ENCODE measurements at places on chromosomes 16 and 17. TPM values are rescaled to one million over a fixed set of nuclear protein-coding genes. Genes with fewer than 3 reads are reported as not detected.
A peak's percentile ranks its signal among the peaks of the same experiment; 100 is the strongest.

CIITA gene
- 11.0 TPM for total RNA-seq

DNA sequence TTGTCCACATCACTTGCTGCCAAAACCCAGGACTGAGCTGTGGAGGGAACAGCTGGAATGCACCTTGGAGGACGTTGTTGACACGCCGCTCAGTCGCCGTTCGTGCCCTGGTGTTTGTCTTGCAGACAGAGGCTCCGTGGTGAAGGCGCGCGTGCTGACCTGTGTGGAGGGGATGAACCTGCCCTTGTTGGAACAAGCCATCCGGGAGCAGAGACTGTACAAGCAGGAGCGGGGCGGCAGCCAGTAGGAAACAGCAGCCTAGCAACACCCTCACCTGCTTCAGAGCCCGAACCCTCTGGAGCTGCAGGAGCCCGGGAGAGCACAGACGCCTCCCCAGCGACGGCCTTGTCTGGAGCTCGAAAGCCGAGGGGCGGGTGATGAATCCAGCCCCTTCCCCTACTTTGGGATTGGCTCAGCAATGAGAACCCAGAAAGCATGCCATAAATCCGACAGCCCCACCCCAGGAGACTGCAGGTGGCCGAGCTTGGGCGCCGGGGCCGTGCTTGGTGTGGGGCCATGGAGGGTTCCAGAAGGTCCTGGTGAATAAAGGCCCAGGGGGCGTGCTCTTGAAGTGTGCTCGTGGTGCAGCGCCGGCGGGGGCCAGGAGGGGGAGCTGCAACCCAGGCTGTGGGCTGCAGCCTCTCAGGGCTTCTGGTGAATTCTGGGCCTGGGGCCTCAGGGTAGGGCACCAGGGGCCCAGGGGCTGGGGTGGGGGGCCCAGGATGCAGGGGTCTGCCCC lies 470 bp upstream of the CDK3 start:
- peak; percentile 81 for DNase-seq

ADPRM gene
- total RNA-seq = 3.8 TPM

CASKIN1 gene
- total RNA-seq = 5.8 TPM

SCIMP gene
- total RNA-seq = 1.0 TPM

POLR3K gene
- 11.3 TPM for total RNA-seq

DNA sequence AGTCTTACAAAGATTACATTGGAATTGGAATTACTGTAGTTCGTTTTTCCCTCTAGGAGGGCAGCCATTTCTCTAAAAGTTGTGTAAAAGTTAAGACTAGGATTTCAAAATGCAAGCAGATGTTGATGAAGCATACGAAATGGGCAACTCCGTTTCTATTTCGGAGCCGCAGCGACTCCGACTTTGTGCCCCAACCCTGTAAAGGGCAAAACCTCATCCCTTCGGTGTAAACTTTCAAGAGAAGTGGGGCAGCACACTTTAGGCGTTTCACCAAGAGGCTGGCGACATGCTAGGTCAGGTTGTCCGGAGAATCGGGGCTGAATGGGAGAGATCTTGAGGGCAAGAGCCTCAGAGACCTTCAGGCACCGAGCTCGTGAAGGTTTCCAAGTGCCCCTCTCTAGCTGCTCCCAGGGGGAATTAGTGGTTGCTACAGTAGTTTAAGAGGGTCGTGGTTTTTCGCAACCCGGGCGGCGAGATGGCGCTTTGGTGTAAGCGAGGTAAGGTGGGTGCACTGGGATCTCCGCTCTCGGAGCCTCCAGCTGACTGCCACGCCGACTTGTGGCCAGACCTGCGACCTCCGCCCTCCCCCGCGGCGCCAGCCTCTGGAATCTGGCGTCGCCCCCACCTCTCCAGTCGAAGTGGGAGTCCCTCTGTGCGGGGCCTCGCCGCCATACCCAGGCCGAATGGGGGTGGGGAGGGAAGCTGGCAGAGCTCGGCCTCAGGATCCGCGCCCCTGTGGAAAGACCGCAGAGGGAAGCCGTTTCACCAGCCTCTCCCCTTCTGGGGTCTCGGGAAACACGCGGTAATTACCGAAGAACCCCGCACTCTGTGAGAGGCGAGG lies 1.0 kb upstream of the HEXIM2 start:
- DNase-seq = peak; percentile 85

DNA sequence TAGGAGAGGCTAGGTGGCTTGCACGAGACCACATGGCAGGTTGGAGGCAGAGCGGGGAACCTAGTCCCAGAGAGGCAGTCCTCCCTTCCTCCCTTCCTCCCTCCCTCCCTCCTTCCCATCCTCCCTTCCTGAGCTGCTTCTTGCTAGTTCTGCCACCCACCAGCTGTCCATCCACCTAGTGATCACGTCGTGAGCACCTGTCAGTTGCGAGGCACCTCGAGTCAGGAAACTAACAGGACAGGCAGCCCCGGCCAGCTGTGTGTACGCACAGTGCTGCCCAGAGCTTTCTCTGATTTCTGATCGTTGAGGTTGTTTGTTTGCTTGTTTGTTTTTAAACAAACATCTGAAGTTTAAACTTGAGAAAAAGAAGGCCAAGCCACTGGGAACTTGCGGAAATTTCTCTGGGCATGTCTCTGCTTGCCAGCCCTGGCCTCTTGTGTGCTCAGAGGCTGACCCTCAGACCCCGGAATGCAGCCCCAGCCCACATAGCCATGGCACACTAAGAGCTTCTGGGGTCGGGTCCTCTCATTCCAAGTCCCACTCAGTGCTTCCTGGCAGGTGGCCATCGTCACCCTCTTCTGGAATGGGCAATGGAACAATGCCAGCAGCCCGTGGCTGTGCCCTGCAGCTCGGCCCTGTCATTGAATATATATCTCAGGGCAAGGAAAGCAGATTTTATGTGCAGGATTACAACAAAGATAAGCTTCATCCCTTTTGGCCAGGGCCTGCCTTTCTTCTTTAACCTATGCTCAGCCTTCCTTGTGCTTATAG lies 174.0 kb downstream of the KATNIP start:
- no peak for DNase-seq

- DNase-seq = no peak
Measured at GRCh38 chr17:6413065-6413464, 21.9 kb downstream of the AIPL1 start.

DNA sequence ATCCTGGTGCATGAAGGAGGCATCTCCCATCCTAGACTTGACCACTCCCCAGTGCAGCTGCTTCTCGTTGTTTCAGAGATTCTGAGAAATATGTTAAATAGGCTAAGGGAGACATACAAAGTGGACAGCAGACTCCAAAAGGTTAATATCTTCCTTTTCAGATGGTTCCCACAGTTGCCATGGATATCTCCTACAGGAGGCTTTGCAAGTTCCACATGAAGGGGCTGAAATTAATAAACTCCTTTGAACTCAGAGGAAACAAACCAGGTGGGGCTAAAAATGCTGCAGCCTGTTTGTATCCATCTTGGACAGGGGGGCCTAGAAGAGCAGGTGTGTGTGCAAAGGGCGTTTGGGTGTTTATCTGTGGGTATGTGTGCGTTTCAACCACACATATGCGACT lies 257.4 kb upstream of the XYLT1 start:
- DNase-seq = no peak

SULT1A1 gene
- total RNA-seq = 14.8 TPM

KCNH6 gene
- total RNA-seq = not detected

DNA sequence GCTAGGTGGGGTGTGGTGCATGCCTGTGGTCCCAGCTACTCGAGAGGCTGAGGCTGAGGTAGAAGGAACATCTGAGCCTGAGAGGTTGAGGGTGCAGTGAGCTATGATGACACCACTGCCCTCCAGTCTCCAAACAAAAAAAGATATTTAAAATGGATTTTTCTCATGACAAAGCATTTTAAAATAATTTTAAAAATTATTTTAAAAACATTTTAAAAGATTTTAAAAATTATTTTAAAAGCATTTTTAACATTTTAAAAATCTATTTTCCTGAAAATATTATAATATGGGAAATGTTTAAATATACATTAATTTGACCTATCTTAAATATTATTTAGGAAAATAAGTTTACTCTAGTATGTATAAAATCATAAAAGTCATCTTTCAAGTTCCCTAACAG lies 26.8 kb downstream of the MED13 start:
- DNase-seq = no peak

DNA sequence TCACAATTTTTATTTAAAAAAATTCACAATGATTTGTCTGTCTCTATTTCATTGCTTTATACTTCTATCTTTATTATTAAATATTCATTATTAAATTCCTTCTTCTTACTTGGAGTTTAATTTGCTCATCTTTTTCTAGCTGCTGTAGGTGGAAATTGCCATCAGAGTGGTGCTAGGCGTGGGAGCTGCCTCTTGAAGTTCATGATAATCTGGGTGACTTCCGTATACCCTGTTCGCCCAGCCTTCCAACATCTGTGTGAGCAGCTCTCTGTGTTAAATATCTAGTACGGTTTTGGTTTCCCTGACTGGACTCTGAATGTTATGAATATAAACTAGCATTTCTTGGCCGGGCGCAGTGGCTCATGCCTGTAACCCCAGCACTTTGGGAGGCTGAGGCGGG lies 84.0 kb upstream of the RPH3AL start:
- DNase-seq = no peak
